ENCODE measurements at places on chromosomes 12 and 14. TPM values are rescaled to one million over a fixed set of nuclear protein-coding genes. Genes with fewer than 3 reads are reported as not detected.

Gene P2RX2
- total RNA-seq, result not detected

Gene TRHDE
- total RNA-seq, result 14.5 TPM

Gene SLC2A13
- total RNA-seq, result 13.0 TPM

Gene CLEC4D
- 4.8 TPM for total RNA-seq

Gene LPAR5
- total RNA-seq, result 2.5 TPM

Gene SMARCD1
- total RNA-seq, result 63.1 TPM

Gene TTLL5
- 17.3 TPM for total RNA-seq

Gene FOXJ2
- 16.4 TPM for total RNA-seq

Gene GPR137C
- 0.13 TPM for total RNA-seq

Gene PZP
- total RNA-seq, result 0.61 TPM

GRCh38 chr12:91899056-91899455, 246.6 kb downstream of the BTG1 start:
- DNase-seq, result no peak

- DNase-seq, result no peak
Measured at GRCh38 chr12:88801227-88802095, 221.2 kb upstream of the KITLG start.

DNA sequence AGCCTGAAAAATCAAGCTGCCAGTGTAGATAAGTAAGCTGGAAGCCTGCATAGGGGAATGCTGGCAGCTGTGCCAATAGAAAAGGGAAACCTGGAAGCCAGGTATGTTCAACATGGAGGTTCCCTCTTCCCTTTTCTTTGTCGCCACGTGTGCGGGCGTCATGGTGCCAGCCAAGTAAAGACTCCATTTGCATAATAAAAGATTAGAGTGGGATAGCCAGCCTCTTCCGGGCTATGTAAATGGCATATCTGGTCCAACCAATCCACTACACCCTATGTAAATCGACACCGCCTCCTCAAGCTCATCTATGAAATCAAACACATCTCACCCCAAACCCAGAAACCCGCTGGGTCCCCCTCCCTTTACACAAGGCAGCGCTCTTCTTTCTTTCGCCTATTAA, 5.6 kb upstream of the ADGRD1 start:
- DNase-seq, result no peak

DNA sequence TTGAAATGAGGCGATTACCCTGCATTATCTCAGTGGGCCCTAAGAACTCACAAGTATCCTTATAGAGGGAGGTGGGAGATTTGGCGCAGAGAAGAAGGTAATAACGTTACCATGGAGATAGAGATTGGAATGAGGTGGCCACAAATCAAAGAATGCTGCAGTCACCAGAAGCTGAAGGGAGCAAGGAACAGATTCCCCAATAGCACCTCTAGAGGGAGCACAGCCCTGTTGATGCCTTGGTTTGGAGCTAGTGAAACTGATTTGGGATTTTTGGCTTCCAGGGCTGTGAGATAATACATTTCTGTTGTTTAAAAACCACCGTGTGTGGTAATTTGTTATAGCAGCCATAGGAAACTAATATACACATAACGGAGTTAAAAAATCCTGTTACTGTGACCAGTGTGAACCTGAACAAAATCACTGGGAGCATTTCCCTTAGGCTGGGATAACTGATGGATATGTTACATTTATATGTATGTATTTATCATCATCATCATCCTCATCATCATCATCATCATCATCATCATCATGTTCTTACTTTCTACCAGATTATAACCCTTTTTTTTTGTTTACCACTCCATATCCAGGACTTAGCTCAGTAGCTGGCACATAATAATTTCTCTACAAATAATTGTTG, 100.3 kb downstream of the LIN7A start:
- DNase-seq, result no peak

DNA sequence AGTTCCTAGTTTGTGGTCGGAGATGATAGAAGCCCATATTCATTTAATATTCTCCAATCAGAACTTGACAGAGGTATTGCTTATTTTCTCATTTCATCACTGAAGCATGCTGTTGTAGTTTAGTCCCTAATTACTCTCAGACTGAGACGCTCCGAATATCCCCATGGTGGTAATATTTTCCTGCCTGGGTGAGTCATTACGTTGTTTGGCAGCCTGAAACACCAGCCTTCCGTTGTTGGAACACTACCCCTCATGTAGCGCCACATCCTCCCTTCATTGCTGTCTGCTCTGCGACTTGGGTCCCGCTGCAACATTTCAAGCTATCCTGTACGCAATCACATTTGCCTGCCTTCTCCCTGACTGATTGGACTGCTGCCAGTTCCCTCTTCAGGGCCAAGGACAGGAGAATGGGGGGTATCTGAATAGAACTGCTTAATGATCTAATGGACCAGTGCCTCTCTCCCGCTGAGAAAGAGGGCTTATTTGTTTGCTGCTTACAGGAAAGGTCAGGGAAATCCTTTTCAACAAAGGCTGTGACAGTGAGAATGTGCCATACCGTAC, 369.1 kb downstream of the NPAS3 start:
- DNase-seq, result no peak

DNA sequence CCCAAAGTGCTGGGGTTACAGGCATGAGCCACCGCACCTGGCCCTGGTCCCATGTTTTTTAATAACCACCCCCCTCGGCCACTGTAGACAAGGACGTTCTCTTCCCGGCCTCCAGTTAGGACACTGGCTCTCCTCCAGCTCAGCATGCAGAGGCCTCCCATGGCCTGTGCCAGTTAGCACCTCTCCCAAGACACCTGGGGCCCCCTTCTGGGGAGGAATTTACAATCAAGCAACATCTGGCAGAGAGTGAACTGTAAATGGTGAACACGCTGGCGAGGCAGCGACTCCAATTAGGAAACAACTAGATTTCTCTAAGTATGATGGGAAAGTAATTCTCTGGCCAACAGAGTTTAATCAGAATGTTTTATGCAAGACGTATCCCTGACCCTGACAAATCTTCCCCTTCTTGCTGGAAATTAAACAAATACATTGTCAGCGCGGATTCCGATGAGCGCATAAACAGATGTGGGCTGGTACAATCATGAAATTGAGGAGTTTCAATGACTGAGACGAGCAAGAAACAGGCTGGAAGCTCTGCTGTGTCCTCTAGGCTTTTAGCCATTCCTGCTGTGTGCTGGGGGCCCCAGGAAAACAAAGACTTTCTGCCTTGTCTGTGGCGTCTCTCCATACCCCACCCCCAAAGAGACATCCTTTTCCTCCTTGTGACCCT, 61.7 kb upstream of the DLK1 start:
- DNase-seq, result no peak

DNA sequence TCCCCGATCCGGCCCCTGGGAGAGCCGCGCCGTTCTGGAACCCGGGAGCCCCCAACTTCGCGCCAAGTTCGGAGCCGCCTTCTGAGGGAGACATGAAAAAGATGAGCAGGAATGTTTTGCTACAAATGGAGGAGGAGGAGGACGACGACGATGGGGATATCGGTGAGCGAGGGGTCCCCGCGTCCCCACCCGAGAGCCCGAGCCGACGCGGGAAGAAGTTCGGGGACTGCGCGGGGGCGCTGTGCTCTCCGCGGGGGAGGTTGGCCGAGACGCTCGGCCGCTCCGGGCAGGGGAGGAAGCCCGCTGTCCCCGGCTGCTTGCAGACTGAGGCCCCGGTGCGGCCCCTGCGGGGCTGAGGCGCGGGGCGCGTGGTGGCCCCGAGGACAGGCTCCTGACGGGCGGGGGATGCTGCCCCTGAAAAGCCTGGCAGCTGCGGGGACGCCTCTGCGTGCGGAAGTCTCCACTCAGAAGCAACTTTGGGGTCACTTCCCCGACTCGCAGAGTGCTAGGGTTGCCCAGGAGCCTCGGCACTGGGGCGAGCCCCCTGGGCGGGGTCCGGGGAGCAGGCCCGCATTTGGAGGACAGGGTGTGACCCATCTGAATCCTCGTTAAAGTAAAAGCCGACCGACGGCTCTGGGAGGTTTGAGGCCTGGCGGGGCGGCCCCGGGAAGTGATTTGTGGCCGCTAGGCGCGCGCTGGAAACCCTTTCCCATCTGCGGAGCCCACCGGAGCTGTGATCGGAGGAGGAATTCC, 511 bp downstream of the ANO6 start:
- no peak for DNase-seq

DNA sequence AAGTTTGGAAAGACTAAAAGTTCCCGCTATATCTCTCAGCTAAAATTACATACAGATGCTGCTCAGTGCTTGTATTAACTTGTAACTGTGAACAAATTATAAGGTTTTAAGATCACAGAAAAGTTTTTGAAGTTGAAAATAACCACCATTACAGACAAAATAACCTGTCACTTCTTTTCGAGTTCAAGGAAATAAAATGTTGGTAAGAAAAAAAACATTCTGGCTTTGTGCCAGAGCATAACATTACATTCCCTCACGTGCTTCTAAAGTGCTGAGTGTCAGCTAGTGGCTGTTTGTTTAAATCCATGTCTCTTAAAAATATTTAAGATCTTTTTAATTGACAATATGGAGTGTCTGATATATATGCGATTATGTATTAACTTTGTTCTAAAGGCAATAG, 27.2 kb upstream of the ADAMTS20 start:
- DNase-seq, result no peak

GRCh38 chr12:94271351-94271750, 123.0 kb downstream of the PLXNC1 start:
- no peak for DNase-seq

DNA sequence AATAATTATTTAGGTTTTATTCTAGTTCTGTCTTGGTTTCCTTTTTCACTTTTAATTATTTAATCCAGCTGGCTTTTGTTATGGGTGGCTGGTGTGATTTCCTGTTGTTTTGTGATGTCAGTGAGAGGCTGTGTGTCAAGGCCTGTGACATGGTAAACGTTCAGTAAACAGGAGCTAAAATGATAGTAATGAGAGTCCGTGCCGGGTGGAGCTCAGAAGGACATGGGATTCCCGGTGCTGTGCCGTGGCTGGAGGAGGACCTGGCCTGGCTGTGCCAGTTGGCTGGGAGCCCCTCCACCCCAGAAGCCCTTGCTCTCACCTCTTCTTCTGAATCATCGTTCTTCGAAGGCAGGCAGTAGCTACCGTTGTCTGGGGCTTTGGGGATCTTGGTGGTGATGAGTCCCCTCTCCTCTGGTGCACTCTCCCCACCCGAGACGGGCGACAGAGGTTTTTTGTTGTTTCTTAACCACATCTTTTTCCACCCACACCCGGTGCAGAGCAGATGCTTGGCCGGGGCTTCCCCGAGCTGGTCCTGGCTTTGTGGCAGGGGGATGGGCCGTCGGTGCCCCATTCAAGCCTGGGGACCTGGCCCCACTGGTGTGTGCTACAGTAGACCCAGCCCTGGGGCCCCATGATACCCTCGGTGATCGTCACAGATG, 29.1 kb downstream of the SH2B3 start:
- DNase-seq, result no peak

- no peak for DNase-seq
Measured at GRCh38 chr12:3203713-3204112, 126.5 kb downstream of the TSPAN9 start.

Measured in mesenteric fat pad (tissue), 1 donor.